Activated T-cell treated with anti-CD3 and anti-CD28 coated beads, Interleukin-2, amount 50 U/mL, for 1 hour (primary cell): ENCODE measurements at places on chromosomes 3 and 15.
A peak's percentile ranks its signal among the peaks of the same experiment; 100 is the strongest.

DNA sequence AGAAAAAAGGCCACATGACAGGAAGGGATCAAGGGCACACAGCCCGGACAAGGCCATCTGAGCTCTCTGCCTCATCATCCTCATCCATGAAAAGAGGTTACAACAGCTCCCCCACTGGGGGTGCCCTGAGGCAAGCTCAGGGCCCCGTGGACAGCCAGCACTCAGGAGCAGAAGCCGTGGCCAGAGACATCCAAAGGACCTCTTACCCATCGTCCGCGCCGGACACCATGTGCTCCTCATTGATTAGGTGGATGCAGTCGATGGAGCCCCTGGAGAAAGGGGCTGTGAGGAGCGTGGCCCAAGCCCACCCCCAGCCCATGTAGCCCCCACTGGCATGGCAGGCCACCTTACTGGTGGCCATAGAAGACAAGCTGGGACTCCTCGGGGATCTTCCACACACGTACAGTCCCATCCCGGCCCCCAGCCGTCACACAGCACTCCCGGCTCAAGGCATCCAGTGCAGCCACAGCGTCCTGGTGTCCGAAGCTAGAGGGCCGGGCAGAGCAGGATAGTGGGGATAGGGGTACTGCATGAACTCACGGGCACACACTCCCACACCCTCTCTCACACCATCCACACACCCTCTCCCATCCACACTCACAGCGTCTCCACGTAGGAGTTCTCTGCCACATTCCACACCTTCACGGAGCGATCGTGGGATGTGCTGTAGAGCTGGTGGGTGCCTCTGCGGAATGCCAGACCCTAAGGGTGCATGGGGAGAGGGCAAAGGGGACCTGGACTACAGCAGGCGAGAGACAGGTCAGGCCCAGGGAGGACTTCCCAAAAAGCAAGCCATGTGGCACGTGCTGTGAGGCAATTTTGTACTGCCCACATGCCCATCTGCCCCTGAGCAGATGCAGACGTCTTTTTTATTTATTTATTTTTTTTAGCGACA lies 6.5 kb downstream of the RRP9 start:
- no peak for DNase-seq

- DNase-seq: no peak
Measured at GRCh38 chr3:53104762-53105161, 25.5 kb downstream of the RFT1 start.

DNA sequence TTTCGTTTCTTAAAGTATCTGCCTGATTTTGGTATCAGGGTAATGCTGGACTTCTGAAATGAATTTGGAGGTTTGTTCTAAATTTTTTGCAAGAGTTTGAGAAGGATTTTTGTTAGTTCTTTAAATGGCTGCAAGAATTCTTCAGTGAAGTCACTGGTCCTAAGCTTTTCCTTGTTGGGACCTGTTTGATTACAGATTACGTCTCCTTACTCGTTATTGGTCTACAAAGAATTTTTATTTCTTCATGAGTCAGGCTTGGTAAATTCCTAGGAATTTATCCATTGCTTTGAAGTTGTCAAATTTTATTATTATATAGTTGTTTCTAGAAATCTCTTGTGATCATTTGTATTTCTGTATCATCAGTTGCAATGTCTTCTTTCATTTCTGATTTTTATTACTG lies 196.0 kb downstream of the DPH6 start:
- DNase-seq: no peak

- no peak for DNase-seq
Measured at GRCh38 chr15:54159012-54159411, 180.8 kb downstream of the UNC13C start.

- DNase-seq: no peak
Measured at GRCh38 chr3:190076601-190077394, 43.9 kb downstream of the P3H2 start.

GRCh38 chr3:18946524-18946923 lies 201.8 kb upstream of the KCNH8 start:
- no peak for DNase-seq

GRCh38 chr3:169384573-169384972 lies 278.9 kb downstream of the MECOM start:
- DNase-seq: no peak

- DNase-seq: no peak
Measured at GRCh38 chr3:171113716-171114115, 87.2 kb upstream of the SLC2A2 start.

- no peak for DNase-seq
Measured at GRCh38 chr3:100103558-100104441, 10.5 kb downstream of the FILIP1L start.

- no peak for DNase-seq
Measured at GRCh38 chr3:38112378-38112761, 24.6 kb downstream of the ACAA1 start.

DNA sequence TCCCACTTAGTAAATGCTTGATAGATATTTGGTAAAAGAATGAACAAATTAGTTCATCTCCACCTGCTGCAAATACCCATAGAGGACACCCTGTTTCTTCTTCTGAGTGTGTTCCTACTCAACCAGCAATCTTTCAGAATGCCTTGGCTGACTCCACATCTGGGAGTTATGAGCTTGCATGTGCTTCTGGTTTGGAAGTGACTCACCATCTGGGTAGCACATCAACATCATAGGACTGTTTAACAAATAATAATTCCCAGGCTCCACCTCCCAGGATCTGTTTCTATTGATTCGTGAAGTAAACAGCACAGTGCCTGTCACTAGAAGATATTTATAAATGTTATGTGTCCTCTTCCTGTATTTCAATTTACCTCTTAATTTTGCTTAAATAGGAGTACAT lies 580.1 kb downstream of the ROBO2 start:
- no peak for DNase-seq

- DNase-seq: no peak
Measured at GRCh38 chr3:58072052-58072762, 64.0 kb downstream of the FLNB start.

- peak; percentile 64 for DNase-seq
Measured at GRCh38 chr15:40894681-40895448, 615 bp downstream of the VPS18 start.

DNA sequence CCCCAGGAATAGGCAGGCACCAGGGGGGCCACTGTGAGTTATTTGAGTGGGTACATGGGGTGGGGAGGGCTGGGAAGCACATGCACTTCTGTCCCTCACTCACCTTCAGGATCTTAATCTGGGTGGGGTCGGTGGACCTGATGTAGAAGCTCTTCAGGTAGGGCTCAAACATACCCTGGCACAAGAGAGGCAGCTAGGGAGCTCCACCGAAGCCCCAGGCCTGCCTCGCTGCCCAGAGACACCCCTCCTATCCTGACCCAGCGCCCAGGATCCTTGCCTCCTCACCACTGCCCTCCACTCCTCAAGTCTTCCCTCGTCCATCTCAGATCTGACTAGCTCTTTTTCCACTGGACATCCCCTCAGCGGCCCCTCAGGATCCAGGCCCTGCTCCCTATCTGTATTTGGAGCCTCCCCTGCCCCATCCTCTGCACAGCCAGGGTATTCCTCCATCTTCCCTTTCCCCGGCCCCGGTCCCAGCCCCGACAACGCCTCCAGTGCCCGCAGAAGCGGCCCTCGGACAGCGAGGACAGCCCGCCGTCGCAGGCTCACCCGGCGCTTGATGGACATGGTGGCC lies 30.0 kb downstream of the AP3B2 start:
- no peak for DNase-seq

DNA sequence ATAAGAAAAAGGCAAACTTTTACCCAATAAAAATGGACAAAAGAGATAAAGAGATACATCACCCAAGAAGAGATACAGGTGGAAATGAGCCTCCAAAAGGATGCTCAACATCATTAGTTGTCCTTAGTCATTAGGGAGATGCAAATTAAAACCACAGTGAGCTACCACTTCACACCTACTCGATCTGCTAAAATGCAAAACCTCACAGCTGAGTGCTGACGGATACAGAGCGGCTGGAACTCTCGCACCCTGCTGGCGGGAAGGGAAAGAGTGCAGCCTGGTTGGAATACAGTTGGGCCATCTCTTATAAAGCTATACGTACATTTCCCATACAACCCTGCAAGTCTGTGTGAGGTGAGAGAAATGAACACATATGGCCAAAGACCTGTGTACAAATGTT lies 78.5 kb upstream of the PRR20G start:
- DNase-seq: no peak

- no peak for DNase-seq
Measured at GRCh38 chr15:99703603-99704443, 29.4 kb downstream of the LYSMD4 start.

- peak; percentile 48 for DNase-seq
Measured at GRCh38 chr15:60932051-60932915, 296.8 kb downstream of the RORA start.

- no peak for DNase-seq
Measured at GRCh38 chr3:182487611-182488010, 305.7 kb upstream of the ATP11B start.

DNA sequence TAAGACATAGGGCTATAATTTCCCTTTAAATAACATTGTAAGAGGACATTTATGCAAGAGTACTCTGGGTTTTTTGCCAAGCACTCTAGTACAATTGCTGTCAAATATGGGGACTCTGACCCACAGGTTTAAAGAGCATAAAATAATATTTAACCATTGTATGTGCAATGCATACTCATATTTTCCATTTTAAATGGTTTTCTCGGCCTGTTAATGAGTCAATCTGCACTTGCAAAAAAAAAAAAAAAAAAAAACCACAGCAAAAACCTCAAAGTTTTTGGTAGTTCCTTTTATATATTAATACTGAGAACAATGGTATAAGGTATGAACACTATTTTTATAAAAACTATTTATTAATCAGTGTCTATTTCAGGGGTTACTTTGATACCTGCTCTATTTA lies 304.0 kb upstream of the CBLB start:
- no peak for DNase-seq

DNA sequence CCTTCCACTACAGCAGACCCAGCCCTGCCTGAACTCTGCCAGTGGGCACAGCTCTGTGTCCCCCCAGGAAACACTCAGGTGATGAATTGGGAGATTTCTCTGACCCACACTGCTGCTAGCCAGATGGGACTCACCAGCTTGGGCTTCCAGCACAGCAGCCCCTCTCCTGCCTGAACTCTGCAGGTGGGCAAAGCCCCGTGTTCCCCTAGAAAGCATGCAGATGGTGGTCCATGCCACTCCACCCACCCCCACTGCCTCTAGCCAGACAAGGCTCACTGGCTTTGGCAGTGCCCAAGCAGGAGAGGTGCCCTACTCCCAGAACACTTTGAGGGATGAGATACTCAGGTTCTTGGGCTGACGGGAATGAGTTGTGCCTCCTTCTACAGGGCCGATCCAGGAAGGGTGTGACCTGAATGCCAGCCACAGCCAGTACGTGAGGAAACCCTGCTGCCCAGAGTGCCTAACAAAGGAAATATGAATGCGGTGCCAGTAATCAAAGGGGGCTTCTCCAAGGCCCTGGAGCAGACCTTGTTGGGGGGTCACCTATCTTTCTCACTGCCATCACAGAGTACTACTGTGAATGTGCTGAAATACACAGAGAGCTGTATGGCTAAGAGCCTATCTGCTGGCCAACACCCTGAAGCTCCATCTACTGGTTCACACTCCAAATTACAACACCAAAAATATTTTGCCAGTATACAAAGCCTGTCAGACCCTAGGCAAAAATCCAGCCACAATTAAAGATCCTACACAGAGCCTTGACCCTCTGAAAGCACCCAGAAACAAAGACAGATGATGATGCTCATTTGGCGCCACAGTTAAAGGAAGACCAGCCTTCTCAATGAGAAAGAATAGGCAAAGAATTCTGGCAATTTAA lies 61.9 kb downstream of the BTLA start:
- DNase-seq: peak; percentile 18

GRCh38 chr3:48747015-48747615 lies 30.1 kb upstream of the IP6K2 start:
- no peak for DNase-seq

- peak; percentile 72 for DNase-seq
Measured at GRCh38 chr15:98649472-98650416, 1.4 kb downstream of the IGF1R start.

GRCh38 chr3:185759512-185759911 lies 65.3 kb downstream of the IGF2BP2 start:
- DNase-seq: no peak

GRCh38 chr15:92468991-92469390 lies 75.3 kb downstream of the ST8SIA2 start:
- DNase-seq: no peak

DNA sequence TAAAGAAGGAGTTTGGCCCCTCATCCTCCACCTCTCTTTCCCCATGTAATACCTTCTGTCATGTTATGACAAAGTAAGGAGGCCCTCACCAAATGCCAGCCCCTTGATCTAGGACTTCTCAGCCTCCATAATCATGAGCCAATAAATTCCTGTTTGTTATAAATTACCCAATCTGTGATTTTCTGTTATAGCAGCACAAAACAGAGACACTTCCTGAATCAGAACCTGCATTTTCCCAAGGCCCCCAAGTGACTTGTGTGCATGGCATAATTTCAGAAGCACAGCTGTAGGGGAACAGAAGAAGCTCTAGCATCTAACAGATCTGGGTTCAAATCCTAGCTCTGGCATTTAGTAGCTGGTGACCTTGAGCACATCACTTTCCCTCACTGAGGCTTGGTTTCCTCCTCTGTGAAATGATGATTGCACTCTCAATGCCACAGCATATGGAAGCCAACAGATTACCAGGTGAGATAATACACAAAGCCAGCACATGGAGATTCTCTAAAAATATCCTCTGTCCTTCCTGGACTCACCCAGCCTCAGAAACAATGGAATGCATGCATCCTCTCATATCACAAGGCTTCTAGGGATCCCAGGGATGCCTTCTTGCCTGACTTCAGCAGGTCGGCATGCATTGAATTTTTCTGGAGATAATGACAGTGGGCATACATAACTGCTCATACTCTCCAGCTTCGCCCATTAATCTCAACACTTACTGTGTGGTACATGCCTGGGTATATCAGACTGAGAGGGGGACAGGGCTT lies 26.3 kb downstream of the TLNRD1 start:
- DNase-seq: no peak

GRCh38 chr15:98734466-98735199 lies 86.3 kb downstream of the IGF1R start:
- DNase-seq: no peak

DNA sequence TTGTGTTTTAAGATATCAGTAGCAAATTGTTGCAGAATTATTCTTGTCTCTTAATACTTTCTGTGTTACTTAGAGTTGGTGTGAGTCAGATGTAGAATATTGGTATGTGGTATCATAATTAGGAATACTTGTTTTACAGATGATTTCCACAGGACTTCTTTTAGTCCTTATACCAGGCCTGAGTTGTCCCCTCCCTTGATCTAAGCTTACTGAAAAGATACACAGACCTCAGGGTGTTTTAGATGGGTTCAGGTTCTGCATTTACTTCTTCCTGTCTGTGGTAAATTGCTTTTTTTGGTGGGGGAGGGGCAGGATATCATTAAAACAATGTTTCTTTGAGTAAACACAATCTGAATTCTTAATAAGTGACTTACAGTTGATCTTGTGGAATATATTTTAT lies 14.2 kb downstream of the DZIP3 start:
- no peak for DNase-seq

- DNase-seq: no peak
Measured at GRCh38 chr15:56894601-56895000, 23.8 kb upstream of the TCF12 start.

GRCh38 chr15:96345560-96346399 lies 15.3 kb downstream of the NR2F2 start:
- DNase-seq: no peak
